ENCODE measurements at places on chromosomes 7 and 10.

GRCh38 chr10:28008054-28008453, 9.2 kb upstream of the ODAD2 start:
- no peak for DNase-seq

- DNase-seq = no peak
Observed at GRCh38 chr7:38198366-38198765, 20.3 kb downstream of the STARD3NL start.

- no peak for DNase-seq
Observed at GRCh38 chr10:121899727-121900126, 28.1 kb downstream of the ATE1 start.

GRCh38 chr7:41110186-41110585, 592.7 kb downstream of the INHBA start:
- DNase-seq = no peak

DNA sequence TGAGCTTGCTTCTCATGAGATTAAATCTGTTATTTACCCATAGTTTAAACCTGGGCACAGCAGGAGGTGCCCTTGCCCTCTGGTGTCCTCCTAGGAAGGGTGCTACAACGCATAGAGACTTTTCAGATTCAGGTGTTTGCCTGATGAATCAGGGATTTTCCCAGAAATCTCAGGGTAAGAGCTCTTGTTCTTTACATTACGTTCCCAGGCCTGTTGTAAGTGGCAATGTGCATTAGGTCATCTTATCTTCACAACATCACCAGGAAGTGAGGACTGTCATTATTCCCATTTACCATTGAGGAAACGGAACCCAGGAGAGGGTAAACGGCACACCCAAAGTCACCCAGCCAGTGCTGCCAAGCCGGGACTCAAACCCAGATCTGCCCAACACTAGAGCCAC, 73.0 kb downstream of the NHLRC2 start:
- no peak for DNase-seq

DNA sequence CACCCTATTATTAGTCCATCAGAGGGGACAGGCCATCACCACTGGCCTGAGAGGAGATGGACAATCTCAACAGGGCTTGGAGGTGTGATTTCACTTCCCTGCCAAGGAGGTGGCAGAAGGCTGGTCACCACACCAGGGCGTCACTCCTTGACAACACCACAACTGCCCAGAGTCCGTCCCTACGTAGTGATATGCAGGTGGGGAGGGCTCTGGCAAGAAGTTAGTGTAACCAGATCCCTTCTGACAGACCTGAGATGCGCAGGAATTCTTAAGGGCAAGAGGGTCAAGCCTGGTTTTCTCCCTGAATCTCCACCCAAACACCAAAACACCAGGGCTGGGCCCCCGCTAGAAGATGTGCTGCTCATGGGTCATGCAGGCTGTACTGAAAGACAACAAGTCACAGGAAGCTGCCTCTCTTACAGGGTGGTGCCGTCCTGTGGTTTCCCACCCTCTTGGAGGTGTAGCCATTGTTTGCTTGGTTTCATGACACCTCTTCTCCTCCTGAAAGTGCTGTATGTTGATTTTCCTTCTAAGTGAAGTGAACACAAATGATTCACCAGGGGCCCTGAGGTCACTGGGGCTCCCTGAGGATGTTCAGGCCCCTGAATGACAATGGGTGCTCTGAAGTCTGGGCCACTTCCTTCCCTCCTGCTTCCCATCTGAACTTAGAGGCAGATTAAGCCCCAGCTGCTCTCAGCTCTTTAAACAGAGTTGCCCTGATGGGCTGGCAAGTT, 27.1 kb downstream of the ATXN7L1 start:
- peak; percentile 82 for DNase-seq

DNA sequence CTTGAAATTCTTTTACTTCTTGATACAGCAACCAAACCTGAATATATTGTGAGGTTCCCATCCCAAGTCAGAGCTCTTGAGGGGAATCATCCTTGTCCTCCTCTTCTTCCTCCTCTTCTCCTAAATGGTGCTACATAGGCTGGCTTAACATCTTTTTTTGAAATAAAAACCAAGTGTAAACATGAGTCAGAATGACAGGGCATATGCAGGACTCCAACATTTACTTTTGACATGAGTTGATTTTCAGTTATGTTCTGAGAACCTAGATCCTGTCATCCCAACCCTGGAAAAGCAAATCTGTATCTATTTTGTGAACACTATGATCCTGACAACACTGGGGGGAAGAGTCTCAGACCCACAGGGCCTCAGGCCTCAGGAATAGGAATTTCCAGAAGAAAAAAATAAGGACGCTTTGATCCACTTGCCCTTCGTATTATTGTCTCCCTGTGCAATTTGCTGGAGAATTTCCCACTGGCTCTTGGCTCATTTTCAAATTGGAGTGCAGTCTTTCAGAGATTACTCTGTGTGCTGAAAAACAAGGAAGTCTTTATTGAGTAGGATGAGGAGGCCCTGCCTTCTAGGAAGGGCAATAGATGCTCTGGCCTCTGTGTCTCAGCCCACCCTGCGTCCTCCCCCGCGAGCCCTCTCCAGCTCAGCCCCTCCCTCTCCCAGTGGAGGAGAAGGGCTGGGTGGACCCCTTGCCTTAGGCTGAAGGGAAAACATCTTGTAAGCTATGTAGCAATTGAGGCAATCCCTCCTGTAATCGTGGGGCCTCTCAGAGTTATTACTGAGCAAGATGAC, 121.6 kb downstream of the CREB5 start:
- no peak for DNase-seq

DNA sequence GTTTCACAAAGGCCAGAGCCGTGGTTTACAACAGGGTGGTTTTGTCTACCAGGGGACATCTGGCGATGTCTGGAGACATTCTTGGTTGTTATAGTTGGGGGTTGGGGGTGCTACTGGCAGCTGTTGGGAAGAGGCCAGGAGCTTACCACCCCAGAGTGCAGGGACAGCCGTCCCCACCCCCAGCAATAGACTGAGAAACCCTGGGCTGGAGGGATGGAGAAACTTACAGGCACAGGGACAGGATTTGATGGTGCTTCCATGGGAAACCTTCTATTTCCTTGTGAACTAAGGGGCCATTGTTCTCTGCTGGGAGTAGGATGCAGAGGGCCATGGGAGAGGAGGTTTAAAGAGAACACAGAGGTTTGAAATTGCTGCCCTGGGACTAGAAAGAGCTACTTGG, 10.9 kb downstream of the ADCK2 start:
- DNase-seq = no peak

- peak; percentile 13 for DNase-seq
Observed at GRCh38 chr10:60883187-60883586, 60.8 kb downstream of the RHOBTB1 start.

- DNase-seq = no peak
Observed at GRCh38 chr7:111753968-111754367, 191.7 kb upstream of the IMMP2L start.

DNA sequence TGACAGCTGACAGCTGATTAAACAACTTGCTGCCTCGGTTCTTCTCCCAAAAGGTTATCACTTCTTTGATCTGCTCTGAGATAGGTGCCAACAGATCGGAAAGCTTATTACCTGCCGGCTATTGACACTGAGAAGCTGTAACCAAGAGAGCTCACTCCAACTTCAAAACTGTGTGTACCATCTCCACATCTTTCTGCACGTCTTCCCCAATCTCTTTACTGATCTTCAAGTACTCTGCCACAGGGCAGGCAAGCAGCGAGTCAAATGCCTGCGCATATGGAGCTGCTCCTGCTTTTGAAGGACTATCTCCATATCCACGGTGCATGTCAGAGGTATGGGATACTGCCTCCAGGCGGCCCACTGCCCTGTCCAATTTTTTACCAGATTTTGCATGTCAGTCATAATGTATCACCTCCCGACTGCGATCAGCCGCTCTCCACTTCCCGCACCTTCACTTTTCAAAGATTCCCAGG, 352 bp upstream of the ZNF485 start:
- DNase-seq = no peak

GRCh38 chr7:33824911-33825459, 80.4 kb upstream of the BMPER start:
- no peak for DNase-seq

DNA sequence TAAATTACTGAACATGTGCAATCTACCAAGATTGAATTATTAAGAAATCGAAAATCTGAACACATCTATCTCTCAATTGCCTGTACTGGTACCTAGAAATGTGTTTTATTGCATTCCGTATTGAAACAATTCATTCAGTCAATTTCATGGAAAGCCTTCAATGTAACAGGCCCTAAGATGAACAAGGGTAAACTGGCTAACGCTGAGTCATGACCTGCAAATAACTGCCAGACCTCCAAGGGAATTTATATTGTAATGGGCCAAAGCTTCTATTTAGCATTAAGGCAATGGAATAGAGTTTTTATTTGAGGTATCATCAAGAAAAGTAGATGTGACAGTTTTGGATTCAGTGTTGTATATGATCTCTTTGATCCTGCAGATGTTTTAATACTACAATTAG, 49.9 kb upstream of the CD36 start:
- DNase-seq = no peak

DNA sequence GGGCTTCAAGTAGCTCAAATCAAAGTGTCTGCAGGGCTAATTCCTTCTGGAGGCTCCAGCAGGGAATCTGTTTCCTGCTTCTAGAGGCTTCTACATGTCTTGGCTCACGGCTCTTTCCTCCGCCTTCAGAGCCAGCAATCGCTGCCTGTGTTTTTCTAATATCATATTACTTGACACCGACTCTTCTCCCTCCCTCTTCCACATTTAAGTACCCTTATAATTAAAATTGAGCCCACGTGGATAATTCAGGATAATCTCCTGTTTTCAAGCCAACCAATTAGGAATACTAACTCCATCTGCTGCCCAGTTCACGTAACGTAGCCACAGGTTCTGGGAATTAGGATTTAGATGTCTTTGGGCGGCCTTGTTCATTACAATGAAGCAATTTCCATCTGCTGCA, 372.2 kb downstream of the DPP6 start:
- DNase-seq = no peak

- DNase-seq = peak; percentile 67
Observed at GRCh38 chr7:45106-46090, 147.0 kb upstream of the FAM20C start.

DNA sequence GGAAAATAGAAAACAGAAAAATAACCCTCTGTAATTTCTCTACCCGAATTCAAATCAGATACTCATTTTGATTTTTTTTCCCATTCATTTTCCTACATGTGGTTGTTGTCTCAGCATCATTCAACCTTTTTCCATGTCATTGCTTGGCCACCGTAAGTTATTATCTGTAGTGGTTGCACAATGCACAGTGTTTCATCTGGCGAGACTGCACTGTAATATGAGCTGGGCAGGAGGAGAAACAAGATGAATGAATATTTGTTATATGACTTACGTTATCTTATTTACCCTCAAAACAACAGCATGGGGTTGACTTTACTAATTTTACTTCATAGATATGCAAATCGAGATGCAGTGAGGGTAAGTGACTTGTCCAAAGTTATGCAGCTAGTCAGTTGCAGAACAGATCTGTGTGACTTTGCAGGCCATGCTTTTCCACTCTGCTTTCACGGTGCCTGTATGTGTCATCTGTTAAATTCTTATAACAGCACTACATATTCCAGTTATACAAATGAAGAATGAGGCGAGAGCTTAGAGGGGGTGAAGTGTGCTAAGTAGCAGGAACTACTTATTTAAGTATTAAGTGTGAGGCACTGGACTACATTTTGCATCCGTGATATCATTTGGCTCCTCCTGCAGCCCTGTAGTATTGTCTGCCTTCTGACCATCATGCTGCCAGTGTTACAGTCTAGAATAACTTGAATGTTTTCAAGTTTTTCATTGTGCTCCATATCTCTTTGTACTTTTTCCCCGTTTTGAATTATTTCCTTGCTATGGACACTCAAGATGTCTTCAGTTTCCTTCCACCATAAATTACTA, 56.7 kb downstream of the ZMYND11 start:
- DNase-seq = no peak

DNA sequence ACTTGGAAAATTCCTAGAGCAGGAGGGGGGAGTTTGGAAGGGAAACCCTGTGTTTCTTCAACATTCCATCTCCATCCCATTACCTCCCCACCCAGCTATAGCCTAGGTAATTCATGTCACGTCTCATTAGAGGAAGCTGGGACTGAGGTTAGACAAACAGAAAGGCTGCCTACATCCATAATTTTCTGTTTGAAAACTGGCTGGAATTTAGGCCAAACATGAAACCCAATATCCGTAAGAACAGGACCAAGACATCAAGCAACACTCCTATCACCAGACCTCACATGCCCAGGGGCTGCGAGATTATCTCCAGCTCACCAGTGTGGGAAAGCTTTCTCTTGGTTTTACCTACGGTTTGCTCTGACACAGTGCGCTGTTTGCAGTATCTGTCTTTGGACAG, 316.3 kb downstream of the FRMD4A start:
- no peak for DNase-seq

GRCh38 chr10:99467236-99467999, 37.0 kb upstream of the GOT1 start:
- DNase-seq = no peak

DNA sequence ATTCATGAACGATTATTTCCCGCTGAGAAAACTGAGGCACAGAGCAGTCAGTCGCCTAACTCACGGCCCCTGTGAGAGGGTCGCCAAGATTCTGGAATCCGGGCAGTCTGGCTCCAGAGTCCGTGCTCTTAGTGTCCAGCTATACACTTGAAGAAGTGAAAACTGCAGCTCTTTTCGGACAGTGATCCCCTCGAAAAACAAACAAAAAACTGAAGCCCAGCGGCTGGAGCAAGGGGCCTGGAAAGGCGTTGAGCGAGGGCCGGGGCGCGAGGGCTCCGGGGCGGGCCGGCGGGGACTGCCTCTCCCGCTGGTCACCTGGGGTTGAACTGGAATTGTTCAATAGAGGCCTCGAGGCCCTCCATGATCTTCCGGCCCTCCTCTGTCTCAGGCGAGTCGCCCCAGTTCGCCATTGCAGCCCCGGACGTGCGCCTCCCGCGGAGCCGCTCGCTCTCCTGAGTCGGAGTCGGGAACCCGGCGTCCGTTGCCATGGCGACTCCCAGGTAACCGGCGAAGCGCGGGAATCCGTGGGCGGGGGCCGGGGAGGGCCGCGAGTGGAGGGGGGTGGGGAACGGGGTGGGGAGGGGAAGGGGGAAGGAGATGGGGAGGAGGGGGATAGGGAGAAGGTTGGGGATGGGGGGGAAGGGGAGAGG, 881 bp downstream of the C10orf67 start:
- DNase-seq = peak; percentile 82

DNA sequence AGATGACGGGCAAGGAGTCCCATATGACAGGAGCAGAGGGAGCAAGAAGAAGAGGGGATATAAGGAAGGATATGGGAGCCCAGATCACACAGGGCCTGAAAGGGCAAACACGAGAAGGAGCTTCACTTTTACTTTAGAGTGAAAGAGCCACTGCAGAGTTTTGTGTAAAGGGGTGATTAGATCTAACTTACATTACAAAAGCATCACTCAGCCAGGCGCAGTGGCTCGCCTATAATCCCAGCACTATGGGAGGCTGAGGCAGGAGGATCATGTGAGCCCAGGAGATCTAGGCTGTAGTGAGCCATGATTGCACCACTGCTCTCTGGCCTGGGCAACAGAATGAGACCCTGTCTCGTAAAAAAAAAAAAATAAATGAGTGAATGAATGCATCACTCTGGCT, 91.1 kb downstream of the MPP7 start:
- no peak for DNase-seq

- no peak for DNase-seq
Observed at GRCh38 chr7:25348104-25348503, 119.8 kb upstream of the NPVF start.

- no peak for DNase-seq
Observed at GRCh38 chr7:10802526-10802925, 171.1 kb upstream of the PHF14 start.

- no peak for DNase-seq
Observed at GRCh38 chr10:26987851-26988250, 112.4 kb downstream of the ANKRD26 start.

GRCh38 chr10:58384544-58384998, 639 bp upstream of the TFAM start:
- DNase-seq = no peak

Data from activated CD4-positive, alpha-beta T cell treated with anti-CD3 and anti-CD28 coated beads for 36 hours (primary cell).